ENCODE measurements at places on chromosomes 3 and 15. TPM values are rescaled to one million over a fixed set of nuclear protein-coding genes. Genes with fewer than 3 reads are reported as not detected.
A peak's percentile ranks its signal among the peaks of the same experiment; 100 is the strongest.

DNA sequence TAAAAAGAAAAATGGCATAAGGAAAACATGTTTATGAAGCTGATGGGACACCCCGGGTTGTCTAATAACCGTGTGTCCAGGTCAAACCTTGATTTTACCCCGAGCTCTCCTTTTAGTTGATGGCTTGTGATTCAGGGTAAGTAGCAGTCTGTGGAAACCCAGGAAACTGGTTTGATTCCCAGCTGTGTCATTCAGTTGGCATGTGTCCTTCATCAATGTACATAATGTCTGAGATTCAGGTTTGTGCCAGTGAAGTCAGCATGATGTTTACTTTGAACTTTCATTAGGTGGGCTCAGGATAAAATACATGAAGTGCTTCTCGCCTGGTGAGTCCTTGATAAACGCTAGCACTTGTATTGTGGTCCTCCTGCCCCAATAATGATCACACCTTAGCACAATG lies 4.3 kb upstream of the COPG1 start:
- DNase-seq, result no peak

LINGO1 gene
- 0.13 TPM for total RNA-seq

GRCh38 chr3:46586738-46587246 lies 20.7 kb upstream of the LRRC2 start:
- DNase-seq, result no peak

CLDN18 gene
- total RNA-seq, result not detected

DNA sequence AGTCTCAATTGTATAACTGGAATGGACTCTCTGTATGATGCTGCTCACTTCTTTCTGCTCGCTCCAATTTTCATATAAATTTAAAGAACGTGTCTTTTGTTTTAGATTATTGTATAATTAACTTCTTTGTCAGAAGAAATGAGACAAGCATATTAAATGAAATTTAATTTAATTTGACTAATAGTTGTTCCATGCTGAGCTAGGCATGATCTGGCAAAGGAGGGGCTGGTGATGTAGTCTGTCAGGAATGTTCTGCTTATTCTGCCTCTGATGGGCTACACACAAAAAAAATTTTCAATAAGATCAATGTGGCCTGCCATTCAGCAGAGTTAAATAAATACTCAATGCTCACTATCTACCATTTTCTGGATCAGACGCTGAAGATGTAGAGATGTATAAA lies 208.4 kb upstream of the CD96 start:
- DNase-seq, result peak; percentile 3

DCBLD2 gene
- 46.0 TPM for total RNA-seq

DNA sequence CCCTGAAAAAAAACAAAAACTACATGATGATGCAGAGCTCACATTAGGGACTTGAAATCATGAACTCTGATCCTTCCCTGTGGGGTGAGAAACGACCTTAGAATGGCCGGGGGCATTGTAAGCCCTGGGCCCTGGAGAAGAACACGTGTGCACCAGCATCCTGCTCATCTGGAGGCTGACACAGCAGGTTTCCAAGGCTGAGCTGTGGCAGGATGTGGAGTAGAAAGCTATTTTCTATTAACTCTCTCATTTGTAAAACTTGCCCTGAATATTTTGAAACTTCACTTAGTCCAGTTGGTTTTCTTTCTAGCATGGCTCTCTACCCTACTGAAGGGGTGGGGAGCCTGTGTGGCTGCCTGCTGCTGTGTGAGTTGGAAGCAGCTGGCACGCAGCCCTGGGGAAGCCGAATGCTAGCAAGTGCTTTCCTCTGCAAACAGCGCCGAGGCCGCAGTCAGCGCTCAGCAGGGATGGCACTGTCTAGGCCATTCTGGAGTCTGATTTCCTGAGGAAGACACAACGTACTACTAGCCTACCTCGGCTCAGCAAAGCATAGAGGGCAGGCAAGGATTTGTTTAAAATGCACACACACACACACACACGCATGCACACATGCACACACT lies 58.0 kb downstream of the GABRG3 start:
- DNase-seq, result no peak

RAD51 gene
- not detected for total RNA-seq

TFG gene
- 147 TPM for total RNA-seq

- no peak for DNase-seq
Observed at GRCh38 chr3:110296885-110297284, 774.7 kb upstream of the NECTIN3 start.

DNA sequence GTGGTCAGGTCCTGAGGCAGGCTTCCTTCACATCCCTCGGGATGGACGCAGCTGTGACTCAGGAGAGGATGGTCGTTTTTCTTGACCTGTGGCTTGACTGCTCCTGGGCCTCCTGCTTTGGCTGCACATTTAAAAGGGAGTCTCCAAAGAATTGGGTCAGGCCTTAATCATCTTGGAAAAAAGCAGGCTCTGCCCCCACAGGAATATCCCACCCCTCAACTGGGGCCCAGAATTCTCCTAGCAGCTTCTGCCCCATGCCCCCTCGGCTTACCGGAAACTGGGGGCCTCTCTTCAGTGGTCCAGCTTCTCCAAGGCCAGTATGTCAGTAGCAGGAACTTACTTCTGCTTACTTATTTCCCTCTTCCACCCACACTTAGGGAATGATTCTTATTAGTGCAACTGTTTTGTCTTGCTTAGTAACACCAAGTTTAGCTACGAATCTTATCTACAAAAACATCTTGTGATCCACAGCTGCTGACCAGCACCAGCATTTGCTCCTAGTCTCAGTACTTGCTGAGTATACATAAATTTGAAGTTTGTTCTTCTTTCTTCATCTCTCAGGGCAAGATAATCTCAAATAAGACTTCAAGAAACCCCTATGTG lies 35.7 kb downstream of the ATG7 start:
- DNase-seq, result no peak

STAC gene
- 0.40 TPM for total RNA-seq

SUCLG2 gene
- 70.7 TPM for total RNA-seq
